ENCODE measurements at places on chromosomes 3 and 15. TPM values are rescaled to one million over a fixed set of nuclear protein-coding genes. Genes with fewer than 3 reads are reported as not detected.

Gene INSYN1
- total RNA-seq = not detected

Gene MAPKBP1
- 29.8 TPM for total RNA-seq

DNA sequence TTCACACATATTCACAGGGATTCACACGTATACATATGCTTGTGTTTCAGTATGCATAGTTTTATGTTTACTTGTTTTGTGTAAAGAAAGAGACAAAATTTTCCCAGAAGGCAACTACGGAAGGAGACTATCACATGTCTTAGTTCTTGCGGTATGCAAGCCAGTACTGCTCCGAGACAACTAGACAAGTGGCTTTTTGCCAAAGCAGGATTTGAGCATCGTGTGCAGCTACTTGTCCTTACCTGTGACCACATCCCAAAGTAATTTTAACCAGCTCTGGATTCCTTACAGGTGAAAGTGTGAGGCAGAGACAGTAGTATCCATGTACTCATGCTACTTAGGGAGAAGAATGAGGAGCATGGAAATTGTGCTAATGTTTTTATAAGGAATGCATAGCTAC, 591.4 kb upstream of the NR2F2 start:
- DNase-seq = no peak

DNA sequence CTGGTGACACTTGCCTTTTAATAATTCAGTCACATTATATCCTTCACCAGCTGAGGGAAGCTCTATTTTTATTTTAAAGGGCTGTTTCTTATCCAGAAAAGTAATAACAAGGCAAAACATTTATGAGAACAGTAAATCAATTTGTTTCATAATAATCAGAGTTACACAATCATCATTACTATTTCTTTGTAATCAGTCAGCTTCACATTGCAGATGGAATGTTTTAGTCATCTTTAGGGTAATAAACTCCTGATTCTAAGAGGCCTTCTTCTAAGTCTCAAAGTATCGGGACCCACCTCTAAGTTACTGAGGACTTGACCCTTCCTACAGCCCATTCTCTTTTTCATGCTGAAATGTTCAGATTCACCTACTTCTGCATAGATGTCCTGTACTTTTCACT, 298.3 kb upstream of the TGFBR2 start:
- DNase-seq = no peak

Gene SEC22A
- 15.8 TPM for total RNA-seq

All from activated CD4-positive, alpha-beta T cell treated with anti-CD3 and anti-CD28 coated beads, Interleukin-2, amount 10 ng/mL, durations not matched to agents 7 days and 5 days (primary cell).